ENCODE measurements at places on chromosomes 7 and 10. TPM values are rescaled to one million over a fixed set of nuclear protein-coding genes. Genes with fewer than 3 reads are reported as not detected.

Gene ADCY1
- 2.0 TPM for total RNA-seq

Gene HOGA1
- total RNA-seq: 1.8 TPM

Gene NUTM2A
- total RNA-seq: 0.08 TPM

Gene NKX1-2
- not detected for total RNA-seq

Gene CCDC3
- total RNA-seq: 1.2 TPM

Gene DMBT1
- total RNA-seq: 0.19 TPM

Gene TMEM196
- not detected for total RNA-seq

Gene RTKN2
- total RNA-seq: 0.95 TPM

Gene IMMP2L
- 22.3 TPM for total RNA-seq

Gene FAM25A
- not detected for total RNA-seq

Gene ATRNL1
- total RNA-seq: 0.21 TPM

Gene ELN
- not detected for total RNA-seq

Gene VWC2
- not detected for total RNA-seq

Gene ABCC2
- 142 TPM for total RNA-seq

Gene ZNF3
- 19.3 TPM for total RNA-seq

Gene UCN3
- total RNA-seq: not detected

Gene HOXA9
- 0.41 TPM for total RNA-seq
